ENCODE measurements at places on chromosomes 7 and 10.

GRCh38 chr10:43796781-43797180 is 148.1 kb upstream of the ZNF32 start:
- no peak for ATAC-seq

DNA sequence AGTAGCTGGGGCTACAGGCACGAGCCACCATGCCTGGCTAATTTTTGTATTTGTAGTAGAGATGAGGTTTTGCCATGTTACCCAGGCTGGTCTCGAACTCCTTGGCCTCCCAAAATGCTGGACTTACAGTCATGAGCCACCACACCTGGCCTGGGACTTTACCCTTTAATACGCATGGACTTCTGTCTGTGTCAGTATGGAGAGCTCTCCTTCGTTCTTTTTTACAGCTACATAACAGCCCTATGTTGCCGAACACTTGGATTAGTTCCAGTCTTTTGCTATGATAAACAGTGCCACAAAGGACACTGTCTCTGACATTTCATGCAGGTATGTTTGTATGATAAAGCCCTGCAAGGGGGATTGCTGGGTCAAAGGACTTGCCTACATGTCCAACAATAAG is 10.9 kb upstream of the OAT start:
- no peak for ATAC-seq

- no peak for ATAC-seq
Observed at GRCh38 chr10:45673074-45673648, 589 bp upstream of the ZFAND4 start.

GRCh38 chr7:4951903-4952636 is 6.9 kb downstream of the MMD2 start:
- peak; percentile 90 for ATAC-seq

GRCh38 chr10:79112881-79113431 is 44.2 kb downstream of the ZMIZ1 start:
- no peak for ATAC-seq

- no peak for ATAC-seq
Observed at GRCh38 chr7:45661302-45661995, 87.3 kb downstream of the ADCY1 start.

DNA sequence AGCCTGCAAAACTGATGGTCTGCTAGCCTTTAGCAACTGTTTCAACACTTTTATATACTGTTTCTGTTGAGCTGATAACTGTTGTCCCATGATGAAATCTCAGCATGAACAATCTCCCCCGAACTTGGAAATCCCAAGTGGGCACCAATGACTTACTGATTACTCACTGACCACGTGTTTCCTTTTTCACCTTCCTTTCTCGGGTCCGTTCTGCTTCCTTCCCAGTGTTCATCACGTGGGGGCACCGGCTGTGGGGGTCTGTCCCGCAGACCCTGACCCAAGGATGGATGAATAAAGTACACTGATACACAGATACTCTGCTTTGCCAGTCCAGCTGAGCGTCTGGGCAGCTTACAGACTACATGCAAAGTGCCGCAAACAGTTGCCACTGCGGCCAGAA is 39.0 kb upstream of the RASGEF1A start:
- no peak for ATAC-seq

- no peak for ATAC-seq
Observed at GRCh38 chr7:129066290-129067131, 11.6 kb upstream of the TNPO3 start.

DNA sequence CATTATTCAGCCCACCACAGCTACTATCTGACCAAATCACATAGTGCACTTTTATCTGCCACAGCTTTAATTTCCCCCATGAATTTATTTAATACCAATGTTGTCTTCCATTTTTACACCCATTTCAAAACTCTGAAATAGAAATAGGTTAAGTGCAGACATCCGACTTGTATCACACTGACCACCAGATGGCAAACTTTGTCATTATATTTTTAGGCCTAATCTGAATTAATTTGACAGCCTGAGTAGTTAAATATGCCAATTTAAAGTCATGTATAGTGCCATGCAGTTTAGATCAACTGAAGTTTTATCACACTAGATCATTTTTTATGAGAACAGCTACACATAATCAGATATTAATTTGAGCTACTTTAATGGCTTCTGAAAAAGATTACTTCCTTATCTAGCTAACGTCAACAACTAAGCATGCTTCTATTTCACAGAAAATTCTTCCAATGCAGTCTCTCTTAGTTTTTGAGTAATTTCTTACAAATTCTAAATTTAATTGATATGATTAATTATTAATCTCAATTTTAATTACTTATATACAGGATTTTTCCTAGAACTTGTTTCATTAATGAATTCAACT is 566.4 kb downstream of the GFRA1 start:
- no peak for ATAC-seq

- ATAC-seq = no peak
Observed at GRCh38 chr10:131729361-131729760, 171.4 kb upstream of the PPP2R2D start.

- ATAC-seq = no peak
Observed at GRCh38 chr10:12214763-12215218, 18.8 kb downstream of the CDC123 start.

DNA sequence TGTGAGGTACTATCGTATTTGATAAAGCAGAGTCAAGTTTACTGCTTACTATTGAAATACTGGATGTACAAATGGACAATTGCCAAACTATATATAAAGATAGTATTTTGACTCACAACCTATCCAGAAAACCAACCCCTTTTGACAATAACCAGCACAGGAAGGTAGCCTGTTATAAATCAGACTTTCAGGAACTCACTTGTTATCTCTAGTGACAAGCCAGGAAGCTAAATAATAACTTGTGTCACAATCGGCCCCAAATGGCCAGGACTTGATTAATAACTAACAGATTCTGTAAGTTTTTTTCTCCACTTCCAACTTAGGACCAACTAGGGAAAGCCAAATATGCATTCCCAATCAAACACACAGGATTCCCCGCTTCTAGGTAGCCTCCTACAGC is 38.8 kb upstream of the SLC35G1 start:
- no peak for ATAC-seq

DNA sequence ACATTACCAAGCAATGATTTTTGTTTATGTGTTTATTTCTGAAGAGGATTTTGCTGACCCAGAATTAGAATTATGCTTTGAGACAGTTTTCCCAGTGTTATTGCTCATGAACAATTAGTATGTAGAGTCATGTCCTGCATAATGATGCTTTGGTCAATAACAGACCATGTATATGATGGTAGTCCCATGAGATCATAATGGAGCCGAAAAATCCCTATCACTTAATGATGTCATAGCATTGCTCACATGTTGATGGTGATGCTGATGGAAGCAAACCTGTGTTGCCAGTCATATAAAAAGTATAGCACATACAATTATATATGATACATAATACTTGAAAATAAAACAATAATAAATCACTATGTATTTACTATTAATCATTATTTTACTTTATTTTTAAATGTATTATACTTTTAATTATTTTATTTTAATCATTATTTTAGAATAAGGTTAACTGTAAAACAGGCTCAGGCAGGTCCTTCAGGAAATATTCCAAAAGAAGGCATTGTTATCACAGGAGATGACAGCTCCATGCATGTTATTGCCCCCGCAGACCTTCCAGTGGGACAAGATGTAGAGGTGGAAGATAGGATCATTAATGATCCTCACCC is 33.5 kb downstream of the AHR start:
- no peak for ATAC-seq

DNA sequence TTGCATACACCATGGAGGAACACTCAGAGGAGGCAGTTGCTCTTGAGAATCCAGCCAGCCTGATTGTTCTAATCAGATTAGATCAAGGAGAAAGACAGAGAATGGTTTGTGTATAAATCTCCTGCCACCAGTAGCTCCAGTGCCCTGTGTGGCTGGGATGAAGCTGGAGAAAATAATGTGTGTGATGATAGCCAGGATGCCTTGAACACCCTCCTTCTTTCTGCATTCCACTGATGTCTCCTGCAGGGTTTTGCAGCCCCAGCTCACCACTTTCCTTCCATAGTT is 614.7 kb upstream of the FOXK1 start:
- ATAC-seq = no peak

GRCh38 chr10:3882855-3883254 is 97.8 kb upstream of the KLF6 start:
- peak; percentile 31 for ATAC-seq

GRCh38 chr7:6271060-6271658 is 1.3 kb downstream of the CYTH3 start:
- ATAC-seq = peak; percentile 59

GRCh38 chr10:103916876-103917275 is 1.1 kb downstream of the STN1 start:
- no peak for ATAC-seq

DNA sequence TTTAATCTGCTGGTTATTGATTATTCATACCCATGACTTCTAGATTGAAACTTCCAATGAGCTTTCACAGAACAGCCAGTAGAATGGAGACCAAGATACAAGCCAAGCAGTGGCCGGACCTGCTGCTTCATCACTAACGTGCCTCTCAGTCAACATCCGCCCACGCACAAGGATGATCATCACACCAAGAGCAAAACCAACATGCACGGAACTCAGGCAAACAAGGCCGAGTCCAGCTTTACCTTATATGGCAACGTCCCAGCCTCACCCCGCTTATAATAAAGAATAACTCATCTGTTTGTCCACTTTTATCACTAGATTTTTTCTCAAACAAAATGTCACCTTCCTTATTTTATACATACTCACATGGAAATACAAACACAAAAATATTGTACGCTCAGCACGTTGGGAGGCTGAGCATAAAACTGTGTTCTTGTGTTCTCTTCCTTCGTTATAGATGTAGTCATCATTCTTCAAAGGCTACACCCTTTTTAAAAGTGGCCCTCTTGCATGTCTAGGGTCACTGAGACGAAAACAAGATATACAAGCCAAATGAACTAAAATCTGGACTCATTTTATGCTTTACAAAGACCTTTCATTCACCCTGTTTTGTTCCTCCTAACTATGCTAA is 122.7 kb downstream of the SFMBT2 start:
- ATAC-seq = no peak

GRCh38 chr10:129049501-129049900 is 417.5 kb upstream of the MGMT start:
- ATAC-seq = no peak

DNA sequence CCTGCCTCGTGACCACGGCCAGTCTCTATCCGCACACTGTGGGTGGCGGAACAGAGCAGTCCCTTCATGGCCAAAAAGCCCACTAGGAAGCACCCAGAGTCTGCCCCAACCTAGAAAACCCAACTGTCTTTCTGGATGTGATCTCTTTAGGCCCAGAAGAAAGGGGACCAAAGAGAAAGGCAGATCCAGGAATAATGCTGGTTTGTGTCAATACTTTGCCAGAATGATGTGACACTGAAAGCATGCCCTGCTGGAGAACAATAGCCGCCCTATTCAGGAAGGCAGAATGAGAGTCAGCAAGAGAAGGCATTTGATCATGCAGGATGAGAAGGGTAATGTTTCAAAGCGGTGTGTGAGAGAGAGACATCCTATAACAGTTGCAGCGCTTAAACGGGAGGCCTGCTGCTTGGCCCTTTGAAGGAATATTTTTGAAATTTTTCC is 274.7 kb downstream of the USP6NL start:
- no peak for ATAC-seq

GRCh38 chr10:93305122-93305521 is 177.0 kb downstream of the MYOF start:
- ATAC-seq = no peak

GRCh38 chr7:116683786-116684185 is 11.8 kb downstream of the MET start:
- ATAC-seq = peak; percentile 97

- no peak for ATAC-seq
Observed at GRCh38 chr10:51023636-51024035, 50.7 kb upstream of the PRKG1 start.

DNA sequence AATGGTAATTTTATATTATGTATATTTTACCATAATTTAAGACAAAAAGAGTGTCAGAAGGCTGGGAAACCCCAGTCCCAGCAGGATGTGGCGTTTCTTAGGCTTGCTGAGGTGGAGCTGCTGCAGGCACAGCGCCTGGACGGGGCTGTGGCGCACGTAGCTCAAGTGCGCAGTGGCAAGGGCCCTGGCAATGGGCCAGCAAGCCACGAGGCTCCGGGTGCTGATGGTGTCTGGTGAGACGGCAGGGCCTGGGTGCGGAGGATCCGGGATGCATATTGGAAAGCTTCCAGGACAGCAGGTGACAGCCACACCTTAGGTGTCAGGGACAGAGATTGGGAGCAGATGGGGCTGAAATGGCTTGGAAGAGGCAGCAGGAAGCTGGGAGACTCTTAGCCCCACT is 37.2 kb downstream of the CLEC2L start:
- no peak for ATAC-seq

DNA sequence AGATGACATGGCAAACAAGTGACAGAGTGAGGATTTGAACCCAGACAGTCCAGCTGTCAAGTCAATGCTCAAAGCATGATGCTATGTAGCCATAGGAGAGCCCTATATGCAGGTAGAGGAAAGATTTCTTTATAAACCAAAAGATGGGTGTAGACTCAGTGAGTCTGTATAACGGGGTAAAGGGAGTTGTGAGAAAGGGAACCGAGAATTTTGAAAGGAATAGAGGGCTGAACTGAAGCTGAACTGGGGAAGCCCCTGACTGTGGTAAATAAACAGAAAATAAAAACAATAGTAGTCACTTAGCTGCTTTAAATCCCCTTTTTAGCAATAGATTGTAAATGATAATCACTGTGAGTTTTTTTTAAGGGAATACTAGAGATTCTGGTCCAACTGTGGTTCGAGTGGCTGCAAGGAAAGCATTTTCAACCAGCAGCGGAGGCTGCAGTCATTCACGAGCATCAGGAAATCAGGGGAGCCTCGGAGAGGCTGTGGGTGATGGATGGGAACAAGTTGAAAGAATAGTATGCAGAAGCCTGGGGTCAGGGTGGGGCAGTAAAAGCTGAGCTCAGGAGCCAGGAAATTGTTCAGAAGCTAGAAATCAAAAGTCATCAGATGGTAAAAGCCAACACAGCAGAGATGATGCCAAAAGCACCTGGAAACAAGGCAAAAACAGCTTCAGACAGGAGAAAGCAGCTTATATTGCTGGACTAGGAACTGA is 393.5 kb downstream of the GFRA1 start:
- ATAC-seq = peak; percentile 42

GRCh38 chr10:7738536-7739407 is 35.7 kb downstream of the ITIH2 start:
- ATAC-seq = no peak

DNA sequence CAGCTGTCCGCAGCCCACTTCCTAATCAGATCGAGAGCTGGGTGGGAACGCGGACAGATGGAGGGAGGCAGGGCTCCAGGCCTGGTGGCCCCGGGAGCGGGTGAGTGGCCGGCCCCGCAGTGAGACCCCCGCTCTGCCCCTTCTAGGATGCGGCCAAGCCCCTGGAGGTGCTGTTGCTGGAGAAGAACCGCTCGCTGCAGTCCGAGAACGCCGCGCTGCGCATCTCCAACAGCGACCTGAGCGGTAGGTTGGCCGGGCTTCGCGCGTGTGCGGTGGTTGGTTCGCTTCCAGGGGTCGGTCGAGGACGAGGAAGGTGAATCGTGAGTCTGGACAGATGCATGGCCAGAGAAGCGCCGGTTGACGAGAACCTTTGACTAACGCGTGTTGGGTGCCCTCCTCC is 91.3 kb upstream of the SH2B2 start:
- no peak for ATAC-seq

All from stimulated activated memory B cell treated with anti-CD40 and anti-IgM and Interleukin-4, amounts not matched to agents 10 μg/mL and 1 μg/mL and 100 μg/mL, for 72 hours (primary cell).